ENCODE measurements at places on chromosomes 4 and X. TPM values are rescaled to one million over a fixed set of nuclear protein-coding genes. Genes with fewer than 3 reads are reported as not detected.

Gene PORCN
- total RNA-seq = 100 TPM

Gene ITGB1BP2
- 1.6 TPM for total RNA-seq

Gene DMRTC1
- not detected for total RNA-seq

Gene RNF212
- not detected for total RNA-seq

Gene TCEAL2
- total RNA-seq = not detected

DNA sequence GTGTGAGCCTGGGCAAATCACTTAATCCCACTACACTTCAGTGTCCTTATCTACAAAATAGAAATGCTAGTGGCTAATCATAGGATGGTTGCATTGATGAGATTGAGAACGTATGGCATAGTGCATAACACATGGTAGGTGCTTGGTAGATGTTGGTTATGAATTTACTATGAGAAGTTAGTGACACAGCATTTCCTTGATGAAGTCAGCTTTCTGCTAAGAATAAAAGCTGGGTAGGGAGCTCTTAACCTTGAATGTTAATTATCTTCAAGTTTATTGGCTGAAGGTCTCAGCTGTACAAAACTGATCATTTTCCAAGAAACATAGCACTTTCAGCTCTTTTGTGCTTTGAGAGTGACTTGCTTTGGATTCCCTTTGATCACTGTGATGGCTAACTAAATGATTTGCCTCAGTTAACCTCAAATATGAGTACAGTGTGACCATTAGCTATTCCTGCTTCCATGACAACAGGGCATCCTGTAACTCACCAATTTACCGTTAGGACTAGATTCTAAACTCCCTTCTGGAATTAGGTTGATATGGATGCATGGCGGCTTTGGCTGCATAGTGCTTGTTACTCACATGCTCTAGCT lies 17.8 kb downstream of the PDK3 start:
- no peak for DNase-seq

GRCh38 chr4:152278505-152279233 lies 257.2 kb downstream of the FBXW7 start:
- no peak for DNase-seq

DNA sequence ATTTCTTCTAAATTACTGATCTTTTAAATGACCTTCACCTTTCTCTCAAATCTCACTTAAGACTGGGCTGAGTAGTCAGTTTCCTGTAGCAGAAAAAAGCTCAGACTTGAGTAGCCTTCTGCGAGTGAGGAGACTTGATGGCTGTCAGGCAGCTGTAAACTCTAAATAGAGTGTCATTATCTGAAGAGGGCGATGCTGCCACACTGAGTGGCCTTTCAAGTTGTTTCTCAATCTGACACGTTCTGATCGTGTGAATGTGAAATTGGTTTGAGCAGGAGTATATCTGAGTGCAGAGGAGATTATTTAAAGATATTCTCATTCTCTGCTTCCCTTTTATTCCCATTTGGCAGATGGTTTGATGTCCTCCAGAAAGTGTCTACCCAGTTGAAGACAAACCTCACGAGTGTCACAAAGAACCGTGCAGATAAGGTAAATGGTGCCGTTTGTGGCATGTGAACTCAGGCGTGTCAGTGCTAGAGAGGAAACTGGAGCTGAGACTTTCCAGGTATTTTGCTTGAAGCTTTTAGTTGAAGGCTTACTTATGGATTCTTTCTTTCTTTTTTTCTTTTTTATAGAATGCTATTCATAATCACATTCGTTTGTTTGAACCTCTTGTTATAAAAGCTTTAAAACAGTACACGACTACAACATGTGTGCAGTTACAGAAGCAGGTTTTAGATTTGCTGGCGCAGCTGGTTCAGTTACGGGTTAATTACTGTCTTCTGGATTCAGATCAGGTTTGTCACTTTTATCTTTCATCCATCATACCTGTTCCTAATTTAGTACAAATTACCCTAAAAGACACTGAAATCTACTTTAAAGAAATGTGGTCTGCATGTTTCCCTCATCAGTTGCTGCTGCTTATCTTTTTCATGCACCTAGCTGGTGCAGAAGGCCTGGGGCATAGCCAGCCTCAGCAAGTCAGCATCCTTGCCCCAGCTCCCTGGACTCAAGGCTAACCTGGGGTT lies 74.3 kb upstream of the MSANTD1 start:
- DNase-seq = no peak

- no peak for DNase-seq
Observed at GRCh38 chr4:38170338-38171169, 210.4 kb downstream of the PTTG2 start.

DNA sequence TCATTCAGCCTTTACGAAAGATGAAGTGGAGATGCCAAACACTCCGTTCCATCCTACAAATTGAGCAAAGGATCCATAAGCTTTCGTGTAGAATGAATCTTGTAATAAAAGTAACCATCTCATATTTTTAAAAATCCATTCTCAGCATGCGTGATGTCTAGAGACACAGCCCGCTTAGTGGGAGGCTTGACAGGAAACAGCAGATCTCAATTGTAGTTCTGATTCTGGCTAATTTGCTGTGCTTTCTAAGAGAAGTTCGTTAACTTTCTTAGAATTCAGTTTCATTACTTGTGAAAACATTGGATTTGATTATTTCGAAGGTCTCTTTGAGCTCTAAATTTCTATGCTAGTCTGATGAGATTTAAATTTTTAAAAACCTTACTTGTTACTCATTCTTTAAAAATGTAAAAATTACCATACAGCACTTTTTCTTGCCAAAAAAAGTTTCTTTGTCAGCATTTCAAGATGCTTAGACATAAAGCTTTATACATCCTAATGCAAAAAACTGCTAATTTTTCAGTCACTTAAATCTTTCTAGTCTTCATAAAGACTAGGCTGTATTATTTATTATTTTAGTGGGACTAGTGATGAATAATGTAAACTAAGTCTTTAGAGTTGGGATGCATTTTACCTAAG lies 66.9 kb upstream of the NEIL3 start:
- no peak for DNase-seq

DNA sequence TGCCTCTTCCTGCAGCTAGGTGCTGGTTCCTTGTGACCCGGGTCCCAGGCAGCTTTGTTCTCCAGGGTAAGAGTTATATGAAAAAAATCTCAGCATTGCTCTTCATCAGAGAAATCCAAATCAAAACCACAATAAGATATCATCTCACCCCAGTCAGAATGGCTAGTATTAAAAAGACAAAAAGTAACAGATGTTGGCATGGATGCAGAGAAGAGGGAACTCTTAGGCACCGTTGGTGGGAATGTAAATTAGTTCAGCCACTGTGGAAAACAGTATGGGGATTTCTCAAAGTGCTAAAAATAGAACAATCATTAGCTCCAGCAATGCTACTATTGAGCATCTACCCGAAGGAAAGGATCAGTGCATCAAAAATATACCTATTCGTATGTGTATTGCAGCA lies 61.5 kb downstream of the SORCS2 start:
- peak; percentile 72 for DNase-seq

DNA sequence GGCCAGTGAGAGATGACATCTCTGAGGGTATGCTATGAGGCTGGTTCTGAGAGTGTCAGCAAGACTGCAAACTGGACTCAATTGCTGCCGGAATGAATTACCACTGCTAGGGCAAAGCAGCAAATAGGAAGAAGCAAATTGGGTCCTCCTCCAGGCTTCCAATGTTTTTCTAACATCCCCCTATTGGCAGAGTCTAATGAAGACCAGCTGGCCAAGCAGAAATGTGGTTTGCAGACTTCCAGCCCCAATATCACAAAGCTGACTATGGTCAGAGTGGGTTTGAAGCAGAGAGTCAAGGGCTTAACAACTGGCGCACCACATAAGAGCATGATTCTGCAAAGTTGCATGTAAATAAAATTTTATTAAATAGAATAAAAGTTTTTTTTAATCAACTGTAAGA lies 225.4 kb upstream of the GLRA2 start:
- DNase-seq = no peak

- no peak for DNase-seq
Observed at GRCh38 chrX:26409636-26410035, 193.7 kb downstream of the MAGEB5 start.

GRCh38 chr4:150047546-150047945 lies 30.7 kb upstream of the DCLK2 start:
- DNase-seq = no peak

- DNase-seq = peak; percentile 44
Observed at GRCh38 chrX:119870626-119871131, 854 bp downstream of the RNF113A start.

GRCh38 chrX:51975360-51975759 lies 81.9 kb downstream of the MAGED1 start:
- DNase-seq = no peak

Gene DUSP21
- total RNA-seq = not detected

GRCh38 chr4:2792396-2792710 lies 532 bp upstream of the SH3BP2 start:
- no peak for DNase-seq

GRCh38 chr4:3374011-3374645 lies 67.6 kb upstream of the HGFAC start:
- no peak for DNase-seq

DNA sequence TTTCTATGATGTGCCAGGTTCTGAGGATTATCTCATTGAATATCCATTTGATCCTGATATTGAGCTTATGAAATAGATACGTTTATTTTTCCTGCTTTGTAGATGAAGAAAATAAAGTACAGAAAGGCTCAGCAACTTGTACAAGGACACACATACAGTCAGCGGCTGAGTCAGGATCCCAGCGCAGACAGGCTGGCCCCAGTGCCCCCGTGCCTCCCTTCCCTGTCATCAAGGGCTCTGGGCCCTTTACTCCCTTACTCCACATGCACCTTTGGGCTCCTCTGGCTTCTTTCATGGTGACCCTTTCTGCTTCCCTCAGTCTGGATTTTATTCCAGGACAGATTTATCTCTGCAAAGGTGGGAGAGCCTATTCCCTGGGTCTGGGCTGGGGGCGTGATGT lies 12.8 kb downstream of the RASL11B start:
- DNase-seq = no peak

- no peak for DNase-seq
Observed at GRCh38 chr4:53455766-53456165, 78.3 kb downstream of the FIP1L1 start.

GRCh38 chr4:153084980-153085630 lies 119.1 kb upstream of the TRIM2 start:
- DNase-seq = peak; percentile 49

DNA sequence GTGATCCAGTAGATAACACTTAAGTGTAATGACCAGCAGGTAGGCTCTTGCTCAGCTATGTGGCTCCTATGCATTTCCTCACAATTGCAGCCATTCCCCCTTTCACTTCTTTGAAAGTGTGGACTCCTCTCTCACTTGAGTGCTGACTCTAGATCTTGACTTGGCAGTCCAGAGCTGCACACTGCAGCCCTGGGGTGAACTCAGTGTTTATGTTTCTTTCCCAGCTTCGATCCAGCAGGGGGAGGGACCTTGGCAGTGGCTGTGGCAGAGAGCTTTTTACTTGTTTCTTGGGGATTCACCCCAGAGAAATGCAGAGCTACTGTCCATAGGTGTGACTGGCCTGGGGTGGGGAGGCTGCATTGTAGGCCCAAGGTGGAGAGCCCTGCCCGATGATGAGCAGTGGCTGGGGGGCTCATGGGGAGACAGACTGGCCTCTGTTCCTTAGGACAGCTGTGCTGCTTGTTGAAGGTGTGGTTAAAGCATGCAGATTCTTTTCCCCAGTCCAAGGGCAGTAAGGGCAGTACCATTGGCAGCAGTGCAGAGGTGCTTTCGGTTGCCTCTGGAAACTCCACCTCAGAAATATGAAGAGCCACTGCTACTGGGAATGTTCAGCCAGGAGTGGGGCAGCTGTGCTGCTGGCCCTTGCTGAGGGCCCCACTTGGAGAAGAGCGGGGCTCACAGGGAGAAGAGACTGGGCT lies 134.7 kb downstream of the SH3BGRL start:
- no peak for DNase-seq

- no peak for DNase-seq
Observed at GRCh38 chr4:80007745-80008149, 65.3 kb downstream of the ANTXR2 start.

DNA sequence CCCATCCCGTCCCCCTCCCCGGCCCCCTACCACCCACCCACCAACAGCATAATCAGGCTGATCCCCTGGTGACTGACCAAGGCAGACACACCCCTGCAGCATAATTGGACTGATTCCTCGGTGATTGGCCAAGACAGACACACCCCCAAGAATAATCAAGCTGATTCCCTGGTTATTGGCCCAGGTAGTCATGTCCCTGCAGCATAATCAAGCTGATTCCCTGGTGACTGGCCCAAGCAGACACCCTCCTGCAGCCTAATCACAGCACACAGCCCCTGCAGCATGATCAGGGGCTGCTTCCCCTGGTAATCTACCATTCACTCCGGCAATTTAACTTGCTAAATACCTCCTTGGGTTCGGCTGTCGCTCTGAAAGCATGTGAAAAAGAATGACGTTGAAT lies 47.5 kb upstream of the STS start:
- DNase-seq = no peak

GRCh38 chr4:155411546-155411945 lies 34.8 kb upstream of the MAP9 start:
- no peak for DNase-seq

DNA sequence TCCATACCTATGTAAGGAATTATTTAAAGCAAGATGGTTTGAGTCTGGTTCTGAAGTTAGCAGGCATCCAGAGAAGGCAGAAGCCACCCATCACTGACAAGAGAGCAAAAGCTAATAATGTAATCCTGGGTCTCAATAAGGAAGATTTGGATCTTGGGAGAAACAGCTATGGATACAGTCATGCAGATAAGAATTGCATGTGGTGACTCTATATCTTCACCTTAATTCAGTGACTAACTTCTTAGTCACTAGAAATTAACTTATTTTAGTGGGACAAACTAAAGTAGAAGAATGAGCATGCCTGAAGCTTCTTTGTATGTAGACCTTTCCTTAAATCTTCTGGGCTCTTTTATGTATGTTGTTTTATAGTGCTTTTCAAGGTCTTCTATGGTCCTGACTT lies 66.6 kb downstream of the ATP10D start:
- peak; percentile 43 for DNase-seq

Gene CSAG2
- total RNA-seq = not detected

DNA sequence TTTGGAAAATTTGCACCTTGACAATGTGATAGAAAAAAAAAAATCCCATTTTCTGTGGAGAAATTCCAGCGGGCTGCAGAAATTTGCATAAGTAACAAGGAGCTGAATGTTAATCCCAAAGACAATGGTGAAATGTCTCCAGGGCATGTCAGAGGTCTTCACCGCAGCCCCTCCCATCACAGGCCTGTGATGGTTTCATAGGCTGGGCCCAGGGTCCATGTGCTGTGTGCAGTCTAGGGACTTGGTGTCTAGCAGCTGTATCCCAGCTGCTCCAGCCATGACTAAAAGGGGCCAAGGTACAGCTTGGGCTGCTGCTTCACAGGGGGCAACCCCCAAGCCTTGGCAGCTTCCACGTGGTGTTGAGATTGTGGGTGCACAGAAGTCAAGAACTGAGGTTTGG lies 85.2 kb downstream of the ADGRA3 start:
- DNase-seq = no peak

DNA sequence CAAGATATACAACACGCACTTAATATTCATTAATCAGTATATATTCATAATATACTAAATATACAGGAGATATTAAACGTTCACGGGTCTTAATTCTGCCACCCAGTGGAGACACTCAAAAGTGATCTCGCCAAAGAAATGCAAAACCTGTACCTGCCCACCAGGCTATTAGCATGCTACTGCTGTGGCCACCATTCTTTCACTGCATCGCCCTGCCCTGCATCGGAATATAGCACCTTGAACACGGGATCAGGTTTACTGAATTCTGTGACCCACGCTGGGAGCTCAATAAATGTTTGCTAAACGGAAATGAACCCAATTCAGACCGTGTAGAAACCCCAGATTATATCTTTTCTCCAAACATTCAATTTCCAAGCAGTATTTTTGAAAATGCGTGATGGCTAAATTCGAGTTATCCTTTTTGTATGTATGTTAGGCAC lies 840 bp upstream of the CLCN3 start:
- peak; percentile 54 for DNase-seq
